Smooth muscle cell of bladder (primary cell): ENCODE measurements at places on chromosomes 5 and 9. TPM values are rescaled to one million over a fixed set of nuclear protein-coding genes. Genes with fewer than 3 reads are reported as not detected.

Gene EQTN
- total RNA-seq: not detected in 2 replicates

Gene ACOT12
- total RNA-seq: 0.74 and 2.1 TPM in 2 replicates

Gene GPX8
- 105 and 131 TPM in 2 replicates for total RNA-seq

Gene PCDHGA4
- 3.3 and 4.5 TPM in 2 replicates for total RNA-seq

Gene ZNF608
- 4.2 and 7.1 TPM in 2 replicates for total RNA-seq

Gene FBN2
- 87.2 and 153 TPM in 2 replicates for total RNA-seq

Gene BOD1
- 74.7 and 113 TPM in 2 replicates for total RNA-seq

Gene C5orf58
- total RNA-seq: not detected in 2 replicates
